NB4 (cell line): ENCODE measurements at places on chromosomes 3 and 15.
A peak's percentile ranks its signal among the peaks of the same experiment; 100 is the strongest.

DNA sequence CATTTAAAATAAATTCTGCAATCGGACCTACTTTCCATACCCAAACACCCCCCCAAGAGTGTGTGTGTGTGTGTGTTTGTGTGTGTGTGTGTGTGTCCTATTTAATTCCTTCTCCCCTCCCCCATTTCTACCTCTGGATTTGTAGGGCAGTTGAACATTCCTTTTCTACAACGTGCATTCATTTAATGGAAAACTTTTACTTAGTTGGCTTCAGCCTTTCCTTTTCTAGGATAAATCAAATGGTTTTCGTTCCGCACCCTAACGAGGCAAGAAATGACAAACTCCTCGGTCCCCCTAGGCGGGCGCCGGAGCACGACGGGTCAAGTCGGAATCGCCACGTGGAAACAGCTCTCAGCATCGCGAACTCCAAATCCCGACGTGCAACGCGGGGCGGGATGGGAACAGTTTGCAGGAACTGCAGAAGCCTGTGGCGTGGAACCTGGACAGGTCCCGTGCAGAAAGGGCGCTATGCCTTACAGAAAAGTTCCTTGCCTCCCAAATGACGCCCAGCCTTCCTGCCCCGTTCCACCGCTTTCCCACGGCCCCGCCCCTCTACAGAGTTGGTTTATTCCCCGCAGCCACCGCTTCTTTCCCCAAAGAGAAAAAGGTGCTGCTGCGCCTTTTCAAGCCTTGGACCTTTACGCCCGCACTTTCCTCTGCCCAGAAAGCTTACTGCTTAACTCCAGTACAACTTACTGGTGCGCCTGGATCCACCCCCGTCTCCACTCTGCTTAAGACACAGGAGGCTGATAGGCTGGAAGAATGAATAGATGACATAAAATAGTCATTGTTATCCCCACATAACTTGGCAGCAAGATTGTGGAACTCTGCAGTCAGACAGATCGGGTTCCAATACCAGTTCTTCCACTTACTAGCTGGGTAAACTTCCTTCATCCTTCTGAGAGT lies 1.1 kb upstream of the EIF2B5 start:
- DNase-seq, result peak; percentile 91

- DNase-seq, result no peak
Measured at GRCh38 chr15:35399901-35400300, 146.1 kb downstream of the DPH6 start.

DNA sequence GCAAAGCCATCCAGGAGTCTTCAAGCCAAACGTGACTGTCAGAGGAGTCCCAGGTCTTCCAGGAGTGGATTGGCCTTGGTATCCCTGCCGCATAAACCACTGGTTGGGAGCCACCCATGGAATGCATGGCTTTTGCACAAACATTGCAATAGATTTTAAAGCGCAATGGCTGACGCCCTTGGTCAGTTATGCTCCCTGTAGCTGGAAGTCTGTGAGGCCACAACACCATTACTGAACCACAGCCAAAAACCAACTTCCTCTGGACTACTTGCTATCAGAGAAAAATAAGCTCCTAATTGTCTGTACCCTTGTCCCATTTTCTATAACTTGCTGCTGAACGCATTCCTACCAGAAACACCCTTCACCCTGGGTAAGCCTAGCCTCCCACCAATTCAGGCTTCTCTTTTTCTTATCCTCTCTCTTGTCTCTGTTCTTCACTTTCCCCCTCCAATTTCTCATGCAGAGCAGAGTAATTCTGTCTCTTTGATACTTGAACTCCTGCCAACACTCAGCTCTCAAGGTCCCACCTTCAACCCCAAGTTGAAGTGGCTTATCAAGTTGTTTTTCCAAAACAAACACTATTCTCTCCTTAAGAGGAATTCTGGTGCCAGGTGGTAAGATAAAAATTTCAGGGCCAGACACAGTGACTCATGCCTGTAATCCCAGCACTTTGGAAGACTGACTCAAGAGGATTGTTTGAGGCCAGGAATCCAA lies 176.4 kb upstream of the UBE2E1 start:
- no peak for DNase-seq

DNA sequence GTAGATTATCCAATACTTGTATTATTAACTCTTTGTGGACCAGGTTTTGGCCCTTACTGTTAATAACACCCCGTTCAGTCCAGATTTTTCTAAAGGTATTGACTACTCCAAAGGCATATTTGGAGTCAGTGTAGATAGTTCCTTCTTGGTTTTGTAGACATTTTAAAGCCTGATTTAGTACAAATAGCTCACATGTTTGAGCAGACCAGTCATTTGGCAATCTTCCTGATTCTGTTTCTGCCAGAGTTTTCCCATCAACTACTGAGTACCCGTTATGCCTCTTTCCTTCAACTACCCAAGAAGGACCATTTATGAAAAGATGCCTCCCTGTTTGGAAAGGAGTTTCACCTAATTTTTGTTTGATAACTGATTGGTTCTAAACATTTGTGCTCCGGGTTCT lies 82.0 kb downstream of the CHCHD4 start:
- DNase-seq, result no peak

- no peak for DNase-seq
Measured at GRCh38 chr3:4996223-4996765, 17.1 kb downstream of the BHLHE40 start.

DNA sequence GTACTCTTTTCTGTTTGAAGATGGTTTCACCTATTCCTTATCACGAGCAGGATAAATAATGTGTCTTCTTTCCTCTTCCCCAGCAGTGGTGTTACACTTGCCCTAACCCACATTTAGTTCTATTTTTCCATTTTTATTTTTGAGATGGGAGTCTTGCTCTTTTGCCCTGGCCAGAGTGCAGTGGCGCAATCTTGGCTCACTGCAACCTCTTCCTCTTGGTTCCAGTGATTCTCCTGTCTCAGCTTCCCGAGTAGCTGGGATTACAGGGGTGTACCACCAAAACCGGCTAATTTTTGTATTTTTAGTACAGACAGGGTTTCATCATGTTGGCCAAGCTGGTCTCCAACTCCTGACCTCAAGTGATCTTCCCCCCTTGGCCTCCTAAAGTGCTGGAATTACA lies 372.4 kb downstream of the FOXP1 start:
- no peak for DNase-seq

GRCh38 chr3:33424606-33425452 lies 15.4 kb downstream of the UBP1 start:
- no peak for DNase-seq

DNA sequence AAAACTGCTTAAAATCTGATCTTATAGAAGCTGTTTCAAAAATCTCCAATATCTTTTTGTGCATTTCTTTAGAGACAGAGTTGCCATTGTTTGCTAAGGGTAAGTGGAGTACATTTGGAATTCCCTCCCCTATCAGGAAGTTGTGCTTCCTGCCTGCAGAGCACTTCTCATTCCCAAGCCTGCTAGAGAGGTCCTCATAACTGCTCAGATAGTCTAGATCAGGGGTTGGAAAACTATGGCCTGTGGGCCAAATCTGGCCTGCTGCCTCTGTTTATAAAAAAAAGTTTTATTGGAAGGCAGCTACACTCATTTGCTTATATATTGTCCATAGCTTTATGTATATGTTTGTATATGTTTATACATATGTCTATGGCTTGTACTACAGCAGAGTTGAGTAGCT lies 333.7 kb upstream of the PROK2 start:
- no peak for DNase-seq

DNA sequence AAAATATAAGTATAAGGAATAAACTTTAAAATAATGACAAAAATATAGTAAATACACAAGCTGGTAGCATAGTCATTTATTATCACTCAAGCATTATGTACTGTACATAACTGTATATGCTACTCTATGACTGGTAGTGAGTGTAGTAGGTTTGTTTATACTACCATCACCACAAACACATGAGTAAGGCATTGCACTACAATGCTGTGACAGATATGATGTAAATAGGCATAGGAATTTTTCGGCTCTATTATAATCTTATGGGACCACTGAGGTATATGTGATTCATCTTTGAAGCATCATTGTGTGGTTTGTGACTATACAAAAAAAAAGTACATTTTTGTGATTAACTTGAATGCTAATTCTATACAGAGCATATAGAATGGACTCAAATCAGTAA lies 35.3 kb upstream of the FBN1 start:
- DNase-seq, result no peak

GRCh38 chr3:187041362-187042307 lies 97.7 kb downstream of the RPL39L start:
- peak; percentile 86 for DNase-seq

DNA sequence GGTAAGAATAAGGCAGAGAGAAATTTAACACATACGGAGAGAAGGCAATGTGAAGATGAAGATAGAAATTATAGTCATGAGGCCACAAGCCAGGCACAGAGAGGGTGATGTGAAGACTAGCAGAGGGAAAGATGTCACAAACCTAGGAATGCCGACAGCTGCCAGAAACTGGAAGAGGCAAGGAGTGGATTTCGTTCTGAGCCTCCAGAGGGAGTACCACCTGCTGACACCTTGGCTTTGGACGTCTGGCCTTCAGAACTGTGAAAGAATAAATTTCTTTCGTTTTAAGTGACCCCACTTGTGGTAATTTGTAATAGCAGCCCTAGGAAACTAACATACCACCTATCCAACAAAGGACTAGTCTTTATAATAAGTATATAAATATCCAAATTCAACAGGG lies 5.0 kb upstream of the SGO1 start:
- DNase-seq, result no peak

DNA sequence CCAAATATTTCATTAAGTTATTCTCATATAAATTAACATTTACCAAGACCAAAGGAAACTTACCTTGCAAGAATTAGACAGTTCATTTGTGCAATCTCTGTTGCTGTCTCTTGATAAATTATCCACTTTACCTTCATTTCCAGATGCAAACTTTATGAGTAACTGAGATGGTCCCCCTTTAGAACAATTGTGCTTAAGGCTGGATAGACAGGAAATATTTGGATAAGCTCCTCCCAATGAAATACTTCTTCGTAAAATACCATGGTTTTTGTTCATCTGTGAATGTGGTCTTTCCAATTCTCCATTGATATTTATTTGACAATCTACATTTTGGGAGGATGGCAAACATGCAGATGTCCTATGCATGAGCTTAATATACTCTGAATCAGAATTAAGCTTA lies 78.2 kb downstream of the NEDD4 start:
- DNase-seq, result no peak

- no peak for DNase-seq
Measured at GRCh38 chr3:170806676-170807075, 63.3 kb downstream of the RPL22L1 start.

DNA sequence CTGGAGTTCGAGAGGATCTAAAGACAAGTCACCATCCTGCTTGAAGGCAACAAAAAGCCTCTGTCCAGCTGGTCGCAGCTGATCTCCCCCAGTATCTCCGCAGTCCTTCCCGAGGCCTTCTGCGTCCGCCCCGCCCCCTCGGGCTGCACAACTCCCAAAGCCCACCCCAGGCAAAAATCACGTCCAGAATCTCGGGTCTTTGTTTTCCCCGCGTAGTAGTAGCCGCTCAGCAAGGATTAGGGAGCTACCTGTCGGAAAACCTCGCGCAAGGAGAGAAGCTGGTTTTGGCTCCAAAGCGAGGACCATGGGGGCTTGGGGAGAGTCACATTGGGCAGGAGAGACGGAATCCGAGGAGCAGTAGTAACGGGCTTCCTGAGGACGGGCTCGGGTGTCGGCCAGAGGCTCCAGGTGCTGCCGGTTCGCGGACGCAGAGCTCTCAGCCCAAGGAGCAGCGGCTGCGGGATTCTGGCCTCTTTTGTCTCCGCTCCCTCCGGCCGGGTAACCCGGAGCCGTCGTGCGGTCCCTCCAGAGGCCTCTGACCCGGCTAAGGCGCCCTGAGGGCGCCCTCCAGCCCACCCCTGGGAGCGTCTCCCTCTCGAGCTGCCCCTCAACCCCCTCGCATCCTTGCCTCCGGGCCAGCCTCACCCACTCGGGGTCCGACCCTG lies 401 bp downstream of the ZSCAN29 start:
- peak; percentile 51 for DNase-seq

DNA sequence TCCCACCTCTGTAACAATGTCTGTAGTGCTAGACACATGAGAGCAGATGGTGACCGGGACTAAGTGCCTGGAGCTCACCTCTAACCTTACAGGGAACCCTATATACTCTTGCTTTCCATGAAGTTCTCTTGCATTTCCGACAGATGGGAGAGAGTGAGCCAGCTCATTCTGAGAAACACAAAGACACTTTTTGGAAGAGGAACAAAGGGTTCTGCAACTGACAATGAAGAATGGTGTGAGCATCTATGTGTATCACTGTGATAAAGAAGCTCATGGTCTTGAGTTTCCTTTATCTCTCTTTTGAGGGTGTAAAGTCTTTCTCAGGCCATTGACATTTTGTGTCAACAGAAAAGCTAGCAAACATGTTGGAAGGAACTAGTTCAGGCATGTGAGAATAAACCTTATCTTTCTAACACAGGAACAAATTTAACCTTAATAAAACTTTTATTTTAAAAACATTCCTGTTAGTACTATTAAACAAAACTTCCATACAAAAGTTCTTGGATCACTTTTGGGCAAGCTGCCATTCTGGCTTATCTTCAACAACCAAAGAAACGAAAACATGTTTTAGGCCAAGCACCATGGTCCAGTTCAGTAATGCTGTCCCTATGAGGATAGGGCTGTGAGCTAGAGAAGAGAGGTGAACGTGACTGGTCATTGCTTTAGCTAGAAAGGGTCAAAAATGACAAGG lies 142.7 kb downstream of the THRB start:
- no peak for DNase-seq

DNA sequence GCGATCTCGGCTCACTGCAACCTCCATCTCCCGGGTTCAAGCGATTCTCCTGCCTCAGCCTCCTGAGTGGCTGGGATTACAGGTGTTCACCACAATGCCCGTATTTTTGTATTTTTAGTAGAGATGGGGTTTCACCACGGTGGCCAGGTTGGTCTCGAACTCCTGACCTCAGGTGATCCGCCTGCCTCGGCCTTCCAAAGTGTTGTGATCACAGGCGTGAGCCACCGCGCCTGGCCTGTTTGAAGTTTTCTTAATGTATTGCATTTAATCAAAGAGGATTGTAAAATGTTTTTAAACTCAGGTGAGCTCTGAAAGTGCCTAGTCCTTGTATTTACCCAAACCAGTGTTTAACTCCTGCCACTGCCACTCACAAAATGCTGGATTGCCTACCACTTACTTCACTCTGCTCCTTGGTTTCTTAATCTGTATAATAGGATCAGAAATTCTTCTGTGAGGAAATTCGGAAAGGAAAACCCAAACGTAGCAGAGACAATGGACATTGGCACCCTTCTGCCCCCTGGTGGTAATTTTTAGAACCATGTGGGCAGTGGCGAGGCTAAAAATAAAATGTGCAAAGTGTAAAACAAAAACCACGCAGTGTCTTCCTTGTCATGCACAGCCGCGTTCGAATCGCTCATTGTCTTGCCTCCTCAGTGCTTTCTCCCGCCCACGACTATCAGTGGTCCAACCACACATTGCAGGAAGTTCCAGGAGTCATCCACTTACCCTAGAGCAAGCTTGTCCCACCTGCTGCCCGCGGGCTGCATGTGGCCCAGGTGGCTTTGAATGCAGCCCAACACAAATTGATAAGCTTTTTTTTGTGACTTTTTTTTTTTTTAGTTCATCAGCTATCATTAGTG lies 27.3 kb downstream of the CEP19 start:
- peak; percentile 94 for DNase-seq

- no peak for DNase-seq
Measured at GRCh38 chr3:146539315-146539714, 5.1 kb downstream of the PLSCR1 start.
